SK-N-SH (cell line): ENCODE measurements at places on chromosomes 5 and 9.

DNA sequence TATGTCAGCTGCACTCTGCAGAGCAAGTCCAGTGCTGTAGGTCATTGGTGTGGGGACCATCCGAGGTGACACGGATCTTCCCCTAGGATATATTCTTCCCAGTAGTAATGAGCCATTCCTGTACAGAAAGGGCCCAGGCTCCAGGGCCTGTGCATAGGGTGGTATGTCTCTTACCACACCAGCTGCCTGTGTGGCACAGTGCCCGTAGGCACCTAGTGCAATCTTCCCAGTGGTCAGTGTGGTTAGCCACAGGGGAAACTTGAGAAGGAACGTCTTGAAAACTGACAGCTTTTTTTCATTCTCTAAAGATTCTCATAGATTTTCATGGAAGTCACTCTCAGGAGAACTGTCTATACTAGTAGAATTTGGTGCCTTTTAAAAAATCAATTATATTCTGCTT, 39.8 kb downstream of the CYSTM1 start:
- DNase-seq: no peak

- DNase-seq: no peak
Observed at GRCh38 chr5:96048763-96049162, 87.1 kb upstream of the ELL2 start.

DNA sequence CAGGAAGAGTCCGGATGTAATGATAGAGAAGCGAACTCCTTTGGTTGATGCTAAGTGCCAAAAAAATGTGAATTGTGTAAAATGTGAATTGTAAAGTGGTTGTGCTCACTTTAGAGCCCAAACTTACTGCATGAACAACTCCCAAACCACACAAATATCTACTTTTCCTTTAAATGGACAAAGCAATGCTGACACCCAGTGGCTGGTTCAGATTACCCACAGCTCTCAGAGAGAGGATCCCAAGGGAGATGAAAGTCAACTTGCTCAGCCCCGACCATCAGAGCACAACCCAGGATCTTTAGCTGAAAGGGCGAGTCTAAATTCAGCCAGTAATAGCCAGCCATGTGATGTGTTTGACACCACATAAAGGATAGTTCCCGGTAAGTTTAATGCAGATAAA, 133.7 kb downstream of the NMUR2 start:
- no peak for DNase-seq

GRCh38 chr9:137731947-137732813, 113.4 kb downstream of the EHMT1 start:
- DNase-seq: no peak

DNA sequence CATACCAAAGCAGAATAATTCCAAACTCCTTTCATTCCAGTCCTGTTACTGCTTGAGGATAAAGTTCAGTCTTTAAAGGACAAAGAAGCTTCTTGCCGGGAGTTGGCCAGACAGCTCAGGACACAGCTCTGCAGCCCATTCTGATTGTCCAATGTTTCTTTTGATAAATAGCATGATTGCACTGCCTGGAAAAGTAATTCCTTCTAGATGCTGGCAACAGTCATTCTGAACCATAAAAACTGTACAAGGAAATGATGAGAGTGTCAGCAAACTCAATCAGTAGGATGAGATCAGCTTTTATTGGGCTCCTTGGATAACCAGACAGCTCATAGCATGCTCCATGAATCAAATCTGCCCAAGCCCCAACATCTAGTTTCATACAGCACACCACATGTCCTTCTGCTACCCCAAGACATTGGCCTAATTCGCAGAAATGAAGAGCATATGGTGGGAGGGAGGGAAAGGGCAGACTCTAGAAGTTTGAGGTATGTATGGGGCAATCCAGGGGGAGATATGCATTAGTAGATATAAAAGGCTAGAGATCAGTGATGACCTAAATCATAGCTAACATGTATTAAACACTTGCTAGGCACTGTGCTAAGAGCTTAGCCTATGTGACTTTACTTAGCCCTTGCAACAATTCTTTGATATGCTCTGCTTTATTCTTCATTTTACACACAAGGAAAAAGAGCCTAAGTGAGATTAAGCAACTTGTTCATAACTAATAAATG, 219.9 kb upstream of the NREP start:
- DNase-seq: no peak

DNA sequence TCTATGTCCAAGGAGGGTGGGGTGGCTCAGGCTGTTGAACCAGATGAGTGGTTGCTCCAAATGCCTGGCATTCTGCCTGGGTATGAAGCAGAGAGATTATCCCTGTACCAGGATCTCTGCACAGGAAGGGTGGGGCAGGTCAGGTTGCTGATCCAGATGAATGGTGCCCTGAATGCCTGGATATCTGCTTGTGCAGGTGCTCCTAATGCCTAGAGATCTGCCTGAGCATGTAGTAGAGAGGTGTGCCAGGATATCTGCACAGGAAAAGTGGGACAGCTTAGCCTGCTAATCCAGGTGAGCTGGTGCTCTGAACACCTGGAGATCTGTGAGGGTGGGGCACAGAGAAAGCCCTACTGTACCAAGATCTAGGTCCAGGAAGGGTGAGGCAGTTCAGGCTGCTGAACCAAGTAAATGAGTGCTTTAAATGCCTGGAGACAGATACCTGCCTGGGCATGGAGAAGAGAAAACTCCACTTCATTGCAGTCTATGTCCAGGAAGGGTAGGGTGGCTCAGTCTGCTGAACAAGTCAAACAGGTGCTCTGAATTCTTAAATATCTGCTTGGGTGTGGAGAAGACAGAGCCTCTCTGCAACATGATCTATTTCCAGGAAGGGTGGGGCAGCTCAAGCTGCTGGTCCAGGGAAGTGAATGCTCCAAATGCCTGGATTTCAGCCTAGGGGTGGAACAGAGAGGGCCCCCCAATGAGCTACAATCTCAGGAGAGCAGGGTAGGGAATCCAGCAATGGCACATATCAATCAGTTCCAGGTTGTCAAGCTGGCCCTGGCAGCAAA, 189.4 kb upstream of the DMRTA1 start:
- DNase-seq: no peak

GRCh38 chr5:1343315-1343751, 1.6 kb downstream of the CLPTM1L start:
- DNase-seq: no peak

- DNase-seq: no peak
Observed at GRCh38 chr9:131012023-131012334, 3.0 kb downstream of the LAMC3 start.

DNA sequence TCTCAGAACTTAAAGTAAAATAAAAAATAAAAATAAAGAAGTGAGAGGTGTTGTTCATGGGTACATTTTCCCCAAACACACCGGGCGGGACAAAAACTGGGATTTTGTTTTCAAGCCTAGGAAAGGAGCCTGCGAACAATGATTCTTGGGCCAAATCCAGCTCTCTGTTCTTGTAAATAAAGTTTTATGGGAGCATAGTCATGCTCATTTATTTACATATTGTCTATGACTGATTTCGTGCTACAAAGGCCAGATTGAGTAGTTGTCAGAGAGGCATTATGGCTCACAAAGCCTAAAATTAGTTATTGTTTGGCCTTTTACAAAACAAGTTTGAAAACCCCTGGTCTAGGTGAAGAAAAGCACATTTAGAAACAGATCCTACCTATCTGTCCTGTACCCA, 821.0 kb upstream of the GRAMD2B start:
- no peak for DNase-seq

DNA sequence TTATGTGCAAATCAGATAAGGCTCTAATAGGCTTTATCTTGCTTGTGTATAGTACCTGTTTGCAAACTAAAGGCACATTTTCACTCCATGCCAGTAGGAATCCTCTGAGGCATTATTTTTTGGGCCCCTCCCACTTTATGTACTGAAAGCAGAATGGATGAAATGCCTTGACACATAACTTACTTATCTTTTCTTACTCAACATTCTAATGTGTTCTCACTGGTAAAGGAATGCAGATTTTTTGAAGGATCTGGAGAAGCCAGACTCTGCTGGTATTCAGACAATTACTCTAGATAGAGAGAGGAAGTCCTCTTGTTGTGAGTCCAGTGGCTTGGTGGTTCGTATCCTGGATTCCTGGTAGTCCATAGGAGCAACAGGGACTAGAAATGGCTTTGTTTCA, 336.7 kb downstream of the CCDC171 start:
- DNase-seq: no peak

DNA sequence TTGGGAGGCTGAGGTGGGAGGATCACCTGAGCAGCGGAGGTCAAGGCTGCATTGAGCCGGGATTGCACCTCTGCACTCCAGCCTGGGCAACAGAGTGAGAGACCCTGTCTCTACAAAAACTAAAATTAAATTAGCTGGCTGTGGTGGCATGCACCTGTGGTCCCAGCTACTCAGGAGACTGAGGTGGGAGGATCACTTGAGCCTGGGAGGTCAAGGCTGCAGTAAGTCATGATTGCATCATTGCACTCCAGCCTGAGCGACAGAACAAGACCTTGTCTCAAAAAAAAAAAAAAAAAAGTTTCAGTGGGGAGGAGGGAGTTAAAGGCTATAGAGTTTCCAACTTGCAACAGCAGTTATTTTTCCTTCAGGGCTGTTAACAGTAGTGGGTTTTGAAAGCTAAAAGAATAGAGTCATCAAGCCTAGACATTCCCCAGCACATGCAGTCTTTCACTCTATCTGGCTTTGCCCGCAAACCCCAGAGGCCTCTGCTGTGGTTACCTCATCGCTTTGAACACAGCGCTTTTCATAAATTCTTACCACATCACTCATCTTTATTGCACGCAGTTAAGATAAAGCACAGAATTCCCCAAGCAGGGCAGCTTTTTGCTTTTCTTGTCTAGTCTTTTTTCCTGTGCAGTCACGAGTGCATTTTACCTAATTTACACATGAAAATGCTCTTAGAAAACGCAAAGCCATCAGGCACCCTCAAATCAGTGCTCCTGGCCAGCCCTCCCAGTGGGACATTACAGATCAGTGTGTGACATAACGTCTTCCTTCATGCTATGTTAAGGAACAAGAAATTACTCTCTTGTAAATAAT, 8.7 kb upstream of the SLC2A8 start:
- DNase-seq: no peak

GRCh38 chr5:13581132-13581531, 363.4 kb downstream of the DNAH5 start:
- DNase-seq: no peak

DNA sequence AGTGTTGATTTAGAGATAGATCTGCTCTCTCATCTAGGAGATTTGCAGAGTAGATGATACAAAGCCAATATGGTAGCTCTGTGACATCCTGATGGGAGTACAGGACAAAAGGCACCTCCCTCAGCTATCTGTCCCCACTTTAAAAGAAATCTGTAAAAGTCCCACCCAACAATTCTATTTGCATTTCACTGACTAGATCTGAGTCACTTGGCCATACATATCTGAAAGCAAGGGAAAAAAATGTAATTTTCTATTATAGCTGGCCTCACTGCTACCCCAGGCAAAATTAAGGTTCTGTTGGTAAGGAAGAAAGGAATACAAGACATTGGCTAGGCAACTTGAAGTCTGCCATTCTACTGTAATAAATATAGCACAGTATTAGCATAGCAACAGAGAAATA, 96.2 kb upstream of the RNF180 start:
- DNase-seq: no peak

DNA sequence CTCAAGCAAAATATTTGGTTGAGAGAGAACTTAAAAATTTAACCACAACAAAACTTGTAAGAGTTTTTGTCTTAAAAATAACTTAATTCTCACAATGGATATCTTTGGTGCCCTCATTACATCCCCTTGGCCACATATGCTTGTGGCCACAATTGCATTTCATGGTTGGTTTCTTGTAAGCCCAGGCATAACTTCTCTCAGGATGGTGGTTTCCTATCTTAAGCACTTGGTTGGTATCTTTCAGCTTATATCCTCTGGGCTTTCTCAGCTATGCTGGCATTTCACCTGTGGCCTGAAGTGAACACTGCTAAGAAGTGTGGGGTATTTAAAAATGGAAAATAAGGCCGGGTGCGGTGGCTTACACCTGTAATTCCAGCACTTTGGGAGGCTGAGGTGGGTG, 212.4 kb upstream of the MEF2C start:
- no peak for DNase-seq

- DNase-seq: no peak
Observed at GRCh38 chr9:18489861-18490260, 15.9 kb downstream of the ADAMTSL1 start.

- no peak for DNase-seq
Observed at GRCh38 chr5:83306572-83307241, 164.8 kb upstream of the VCAN start.
